ENCODE measurements at places on chromosomes 1 and 21. TPM values are rescaled to one million over a fixed set of nuclear protein-coding genes. Genes with fewer than 3 reads are reported as not detected.

- no peak for DNase-seq
Observed at GRCh38 chr1:29981586-29982239, 741.7 kb downstream of the MATN1 start.

DNA sequence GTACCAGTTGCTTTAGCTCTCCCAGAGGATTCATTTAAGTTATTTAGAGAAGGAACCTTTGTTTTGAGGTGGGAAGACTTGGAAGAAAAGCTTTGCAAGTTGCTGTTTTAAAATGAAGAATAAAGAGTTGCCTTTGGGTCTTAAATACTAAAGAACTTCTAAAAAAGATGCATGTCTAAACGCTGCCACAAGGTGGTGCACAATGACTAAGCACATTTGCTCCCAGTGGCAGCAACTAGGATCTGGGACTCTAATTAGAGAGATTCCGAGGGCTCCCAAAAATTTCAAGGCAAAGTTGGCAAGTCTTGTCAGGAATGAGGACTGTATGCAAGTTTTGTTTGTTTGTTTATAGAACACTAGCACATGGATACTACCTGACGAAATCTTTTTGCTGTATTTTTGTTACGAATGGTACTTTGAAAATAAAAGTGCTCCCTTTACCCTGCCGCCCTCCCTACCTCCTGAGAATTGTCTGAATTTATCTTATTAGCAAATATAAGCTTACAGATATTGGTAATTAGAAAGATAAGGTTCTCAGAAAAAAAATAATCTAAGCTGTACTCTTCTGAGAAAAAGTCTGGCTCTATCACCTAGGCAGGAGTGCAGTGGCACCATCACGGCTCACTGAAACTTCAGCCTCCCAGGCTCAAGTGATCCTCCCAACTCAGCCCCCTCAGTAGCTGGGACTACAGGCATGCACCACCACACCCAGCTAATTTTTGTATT, 121.8 kb downstream of the HFM1 start:
- peak; percentile 22 for DNase-seq

DNA sequence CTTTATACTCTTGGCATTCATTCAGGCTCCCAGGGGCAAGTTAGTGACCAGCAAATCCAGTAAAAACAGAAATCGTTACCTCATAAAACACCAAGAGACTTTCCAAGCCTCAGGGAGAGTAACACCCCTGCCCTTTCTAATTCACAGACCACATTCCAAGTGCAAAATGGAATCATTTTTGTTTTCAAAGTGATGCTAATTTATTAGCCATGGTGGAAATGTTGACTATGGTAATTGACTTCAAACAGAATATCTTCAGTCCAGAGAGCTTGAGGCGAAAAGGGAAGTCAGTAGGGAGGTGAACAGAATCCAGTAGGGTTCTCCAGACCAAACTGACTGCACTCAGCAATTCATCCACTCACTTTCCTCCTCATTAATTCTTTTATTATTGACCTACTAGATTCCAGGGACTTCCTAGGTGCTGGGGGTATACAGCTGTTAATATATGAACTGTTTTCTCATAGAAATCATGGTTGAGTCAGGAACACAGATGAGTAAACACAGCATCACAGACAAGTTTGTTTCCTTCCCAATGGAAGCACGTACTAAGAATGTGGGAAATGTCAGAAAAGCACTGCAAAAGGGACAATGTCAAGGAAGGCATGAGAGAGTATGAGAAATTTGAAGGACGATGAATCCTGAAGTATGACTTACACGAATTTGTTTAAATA, 388.5 kb upstream of the C1orf87 start:
- no peak for DNase-seq

GRCh38 chr21:45032977-45033710, 41.2 kb upstream of the ADARB1 start:
- DNase-seq: no peak

- no peak for DNase-seq
Observed at GRCh38 chr1:169309178-169310166, 58.1 kb downstream of the NME7 start.

GRCh38 chr1:101452825-101453224, 216.0 kb downstream of the S1PR1 start:
- DNase-seq: no peak

- no peak for DNase-seq
Observed at GRCh38 chr1:22527555-22528296, 35.6 kb upstream of the EPHA8 start.

The HUNK gene
- 1.5 TPM for total RNA-seq

The AMPD1 gene
- total RNA-seq: not detected

The ESRRG gene
- 0.12 TPM for total RNA-seq

The CCDC30 gene
- total RNA-seq: 2.4 TPM

Data from omental fat pad (tissue), 4 donors.